ENCODE measurements at places on chromosomes 6 and 20. TPM values are rescaled to one million over a fixed set of nuclear protein-coding genes. Genes with fewer than 3 reads are reported as not detected.
A peak's percentile ranks its signal among the peaks of the same experiment; 100 is the strongest.

DNA sequence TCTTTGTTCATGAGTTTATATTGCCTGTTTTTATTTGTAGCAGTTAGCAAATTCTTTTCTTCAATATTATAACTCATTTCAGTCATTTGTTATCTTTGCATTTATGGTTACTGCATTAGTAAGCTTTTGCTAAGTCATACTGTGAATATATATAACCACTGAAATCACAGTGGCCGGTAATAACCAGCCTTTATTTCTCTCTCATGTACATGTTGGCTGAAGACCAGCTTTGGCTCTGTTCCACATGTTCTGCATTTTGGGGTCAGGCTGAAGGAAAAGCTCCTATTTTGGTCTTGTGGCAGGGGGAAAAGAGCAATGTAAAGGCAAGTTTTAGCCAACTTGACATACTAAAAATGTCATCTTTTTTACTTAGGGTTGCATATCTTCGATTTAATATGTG lies 276.3 kb downstream of the BCKDHB start:
- H3K27me3 ChIP-seq, result no peaks in the 10 kb centered on the region
- H3K36me3 ChIP-seq, result no peaks in the 10 kb centered on the region
- H3K27ac ChIP-seq, result no peak overlapping the region

- H3K27ac ChIP-seq, result no peak overlapping the region
- H3K36me3 ChIP-seq, result no peaks in the 10 kb centered on the region
These were observed 691.7 kb upstream of the SLC35B3 start for GRCh38 chr6:9126878-9127560.

GRCh38 chr6:46491201-46491627 lies at the start of gene RCAN2:
RCAN2 (minus strand) TSS chr6:46491449.
- peak within 1 kb of the TSS; percentile 25 for H3K4me3 ChIP-seq
- H3K4me1 ChIP-seq, result no peaks in the 10 kb centered on the region
- H3K27me3 ChIP-seq, result peaks cover 28% of the 10 kb centered on the region

DNA sequence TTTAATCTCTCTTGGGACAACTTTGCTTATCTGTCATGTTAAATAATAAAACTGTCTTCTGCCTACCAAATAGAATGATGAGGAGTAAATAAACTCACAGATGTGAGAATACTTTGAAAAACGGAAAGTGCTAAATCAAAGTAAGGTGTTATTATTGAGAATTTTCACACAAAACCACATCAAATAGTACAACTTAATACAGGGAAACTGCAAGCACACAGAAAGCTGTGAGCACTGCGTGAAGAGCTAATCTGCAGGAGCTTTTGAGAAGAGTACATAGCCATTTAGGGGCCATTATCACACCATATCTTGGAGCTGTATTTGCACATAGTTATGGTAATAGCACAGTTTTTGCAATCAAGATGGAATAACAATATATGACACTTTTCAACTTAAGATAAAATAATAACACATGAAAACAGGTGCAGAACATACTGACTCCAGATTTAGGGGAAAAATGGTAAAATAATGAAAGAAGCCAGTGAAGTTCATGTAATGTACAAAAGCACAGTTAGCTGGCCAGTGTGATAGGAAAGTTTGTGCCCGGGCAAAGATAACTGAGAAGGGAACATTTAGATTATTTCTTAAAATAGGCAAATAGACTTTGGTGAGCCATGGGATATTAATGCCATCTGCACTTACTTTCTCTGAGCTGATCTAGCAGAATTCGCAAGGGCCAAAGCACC lies 398.5 kb upstream of the PLCB4 start:
- no peak overlapping the region for H3K27ac ChIP-seq
- no peak for DNase-seq
- H3K4me1 ChIP-seq, result no peaks in the 10 kb centered on the region
- no peaks in the 10 kb centered on the region for H3K36me3 ChIP-seq
- no peak overlapping the region for H3K4me3 ChIP-seq

The MAS1 gene
- not detected for total RNA-seq

The LINC00237 gene
- total RNA-seq, result not detected

The PRR18 gene
- 0.07 TPM for total RNA-seq
